ENCODE measurements at places on chromosomes 1 and 21. TPM values are rescaled to one million over a fixed set of nuclear protein-coding genes. Genes with fewer than 3 reads are reported as not detected.

GRCh38 chr21:41824466-41825207 is 54.5 kb downstream of the PRDM15 start:
- no peak for DNase-seq

- DNase-seq = no peak
Measured at GRCh38 chr1:57683037-57683942, 259.4 kb upstream of the DAB1 start.

DNA sequence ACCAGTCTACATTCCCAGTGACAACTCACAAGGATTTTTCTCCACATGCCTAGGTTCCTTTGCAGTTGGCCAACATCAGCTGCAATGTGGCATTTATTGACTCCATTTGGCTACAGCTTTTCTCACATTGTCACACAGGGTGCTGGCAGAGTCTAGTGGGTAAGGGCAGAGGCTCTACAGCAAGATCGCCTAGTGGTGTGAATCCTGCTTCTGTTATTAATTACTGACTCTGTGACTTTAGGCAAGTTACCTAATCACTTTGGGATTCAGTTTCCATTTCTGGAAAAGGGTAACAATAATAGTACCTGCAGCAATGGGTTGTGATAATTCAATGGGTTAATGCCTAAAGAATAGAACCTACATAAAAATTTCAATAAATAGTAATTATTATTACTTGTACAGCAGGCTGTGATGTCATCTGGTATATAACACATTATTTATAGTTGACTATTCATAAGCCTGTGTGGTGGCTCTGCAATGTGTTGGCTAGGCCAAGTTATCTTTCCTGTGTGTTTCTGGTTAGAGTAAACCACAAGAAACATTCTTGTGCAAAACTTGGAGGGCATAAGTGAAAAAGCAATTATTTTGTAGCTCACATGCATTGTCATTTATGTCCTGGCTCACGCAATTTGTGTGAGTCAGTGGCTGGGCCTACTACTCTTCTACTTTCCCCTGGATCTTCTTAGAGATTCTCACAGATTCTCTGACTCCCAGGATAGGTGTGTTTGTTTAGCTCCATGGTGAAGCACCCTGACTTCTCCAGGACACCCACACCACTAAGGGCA is 59.5 kb downstream of the PTGS2 start:
- DNase-seq = no peak

DNA sequence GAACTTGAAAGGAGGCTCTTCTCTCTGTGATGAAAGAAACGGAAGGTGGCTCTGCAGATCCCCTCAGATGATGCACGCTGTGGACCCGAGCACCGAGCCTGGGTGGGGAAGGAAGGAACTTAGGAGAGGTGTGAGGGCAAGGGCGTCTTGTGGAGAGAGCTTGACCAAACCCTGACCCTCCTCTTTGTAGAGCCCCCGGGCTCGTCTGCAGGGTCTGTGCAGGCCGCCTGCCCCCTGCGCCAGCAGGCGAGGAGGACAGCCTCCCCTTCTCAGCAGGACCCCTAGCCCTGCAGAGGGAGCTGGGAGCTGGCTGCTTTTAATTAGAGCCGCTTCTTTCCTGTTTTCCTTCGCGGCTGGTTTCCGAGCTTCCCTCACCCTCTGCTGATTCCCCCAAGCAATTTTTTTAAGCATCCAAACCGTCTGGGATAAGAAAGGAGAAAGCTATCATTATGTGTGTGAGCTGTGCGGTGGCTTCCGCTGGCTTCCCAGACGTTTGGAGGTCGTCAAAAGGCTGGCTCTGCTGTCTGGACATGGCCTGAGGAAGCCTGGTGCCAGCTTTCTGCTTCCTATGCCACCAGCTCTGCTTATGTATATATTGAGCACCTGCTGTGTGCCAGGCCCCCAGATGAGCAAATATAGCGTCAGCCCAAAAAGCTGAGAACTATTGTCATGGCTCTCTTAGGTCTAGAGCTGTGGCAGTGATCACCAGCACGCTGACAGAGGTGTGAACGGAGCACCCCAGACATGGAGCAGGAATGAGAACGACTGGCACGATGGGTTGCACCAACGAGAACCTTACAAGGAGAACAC is 160.2 kb upstream of the IRF2BP2 start:
- no peak for DNase-seq

DNA sequence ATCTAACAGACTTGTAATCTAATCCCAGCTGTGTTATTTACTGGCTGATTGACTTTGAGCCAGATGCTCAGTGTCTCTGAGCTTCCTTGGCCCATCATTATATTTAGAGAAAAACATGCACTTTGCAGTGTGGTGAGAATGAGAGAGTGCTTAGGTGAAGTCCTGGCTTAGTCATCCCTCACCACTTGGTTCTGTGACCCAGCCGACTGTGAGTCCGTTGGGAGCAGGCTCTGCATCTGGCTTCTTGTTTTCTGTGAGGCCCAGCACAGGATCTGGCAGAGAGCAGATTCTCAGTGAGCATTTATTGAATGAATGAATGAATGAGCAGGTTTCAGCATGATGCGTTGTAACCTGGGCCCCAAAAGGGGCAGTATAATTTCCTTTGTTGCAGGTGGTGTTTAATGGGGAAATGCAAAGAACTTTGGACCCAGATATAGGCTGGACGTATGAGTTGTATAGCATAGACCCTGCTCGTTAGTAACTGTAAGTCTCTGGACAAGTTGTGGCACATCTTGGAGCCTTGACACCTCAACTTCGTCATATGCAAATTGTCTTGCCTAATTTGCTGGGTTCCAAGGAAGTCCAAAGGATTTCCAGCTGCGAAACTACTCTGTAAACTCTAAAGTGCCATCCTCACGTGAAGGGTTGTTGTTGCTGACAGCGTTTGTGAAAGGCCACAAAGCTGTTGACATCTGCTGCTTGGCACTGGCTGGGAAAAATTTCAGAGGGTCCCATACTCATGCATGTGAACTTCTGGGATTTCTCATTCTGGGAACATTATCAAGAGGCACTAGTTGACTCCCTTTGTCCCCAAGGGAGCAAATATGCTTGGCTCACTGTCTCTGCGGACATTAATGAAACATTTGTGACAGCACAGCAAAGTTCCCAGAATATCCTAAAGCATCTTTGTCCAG is 138.8 kb upstream of the USP24 start:
- no peak for DNase-seq

GRCh38 chr21:39430954-39431353 is 14.6 kb downstream of the LCA5L start:
- DNase-seq = no peak

DNA sequence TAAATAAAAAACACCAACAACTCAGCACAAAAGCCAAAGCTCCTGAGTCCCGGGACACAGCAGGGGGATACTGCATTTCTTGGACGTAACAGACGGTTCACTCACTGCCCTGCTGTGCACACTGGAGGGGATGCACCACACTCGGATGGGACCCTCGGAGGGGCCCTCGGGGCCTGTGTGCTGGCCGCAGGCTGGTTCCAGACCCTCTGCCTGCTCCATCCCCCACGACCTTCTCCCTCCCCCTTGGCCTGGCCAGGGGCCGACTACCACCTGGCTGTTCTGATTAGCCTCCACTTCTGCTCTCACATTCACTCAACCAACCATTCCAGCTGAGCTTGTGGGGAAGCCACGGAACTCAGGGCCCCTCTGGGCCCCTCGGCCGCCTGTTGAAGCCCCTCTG is 64.9 kb downstream of the ACOT7 start:
- no peak for DNase-seq

DNA sequence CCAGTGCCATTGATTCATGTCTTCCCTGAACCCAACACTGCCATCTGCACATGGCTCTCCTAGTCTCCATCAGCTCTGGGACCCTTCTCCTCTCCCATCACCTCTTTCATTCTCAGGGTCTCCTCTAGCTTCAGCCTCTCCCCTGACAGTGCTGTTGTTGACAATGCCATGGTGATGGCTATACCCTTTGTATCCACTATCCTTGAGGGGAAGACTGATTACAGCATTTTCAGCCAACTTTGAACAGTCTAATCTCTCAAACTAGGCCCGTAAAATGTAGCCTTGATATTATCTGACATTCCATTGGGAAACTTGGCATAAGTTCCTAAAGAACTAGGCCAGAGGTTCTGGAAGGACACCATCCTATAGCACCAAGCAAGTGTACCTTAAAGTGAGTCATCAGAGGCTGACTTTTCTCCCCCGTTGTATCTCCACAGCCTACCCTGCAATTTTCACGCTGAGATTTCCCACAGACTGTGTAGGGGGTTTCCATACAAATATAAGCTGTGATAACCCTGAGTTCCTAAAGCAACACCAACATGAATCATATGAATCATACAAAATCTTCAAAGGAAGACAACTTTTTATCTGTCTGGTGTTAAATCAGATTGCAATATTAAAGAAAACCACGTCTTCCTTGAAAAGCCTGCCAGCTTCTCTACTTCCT is 5.8 kb downstream of the HAO2 start:
- DNase-seq = no peak

DNA sequence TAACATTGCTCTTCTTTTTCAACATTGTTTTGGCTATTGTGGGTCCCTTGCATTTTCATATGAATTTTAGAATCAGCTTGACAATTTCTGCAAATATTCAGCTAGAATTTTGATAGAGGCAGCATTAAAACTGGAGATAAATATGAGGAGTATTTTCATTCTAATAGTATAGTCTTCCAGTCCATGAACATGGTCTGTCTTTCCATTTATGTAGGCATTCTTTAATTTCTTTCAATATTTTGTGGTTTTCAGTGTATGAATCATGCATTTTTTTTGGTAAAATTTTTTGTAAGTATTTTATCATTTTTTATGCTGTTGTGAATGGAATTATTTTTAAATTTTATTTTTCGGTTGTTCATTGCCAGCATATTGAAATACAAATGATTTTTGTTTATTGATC is 97.2 kb downstream of the DNAH14 start:
- DNase-seq = no peak

DNA sequence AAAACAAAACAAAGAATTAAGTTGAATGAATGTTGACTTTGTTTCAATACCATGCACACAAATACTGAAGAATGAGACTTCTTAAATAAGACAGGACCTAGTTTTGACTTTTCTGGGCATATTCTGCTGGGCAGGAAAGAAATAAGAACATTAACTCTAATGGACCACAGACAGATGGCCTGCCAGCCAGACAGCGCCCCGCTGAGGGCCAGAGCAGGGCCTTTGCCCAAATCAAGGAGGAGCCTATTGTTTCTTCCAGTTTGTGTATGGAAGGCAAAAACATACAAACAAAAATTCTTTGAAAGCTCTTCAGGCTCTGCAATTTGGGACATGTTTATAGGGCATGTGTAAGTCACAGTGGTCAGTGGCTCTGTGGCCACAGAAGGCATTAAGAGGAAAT is 44.4 kb upstream of the KIF26B start:
- DNase-seq = no peak

GRCh38 chr1:2125350-2126211 is 69.0 kb downstream of the FAAP20 start:
- peak; percentile 12 for DNase-seq

DNA sequence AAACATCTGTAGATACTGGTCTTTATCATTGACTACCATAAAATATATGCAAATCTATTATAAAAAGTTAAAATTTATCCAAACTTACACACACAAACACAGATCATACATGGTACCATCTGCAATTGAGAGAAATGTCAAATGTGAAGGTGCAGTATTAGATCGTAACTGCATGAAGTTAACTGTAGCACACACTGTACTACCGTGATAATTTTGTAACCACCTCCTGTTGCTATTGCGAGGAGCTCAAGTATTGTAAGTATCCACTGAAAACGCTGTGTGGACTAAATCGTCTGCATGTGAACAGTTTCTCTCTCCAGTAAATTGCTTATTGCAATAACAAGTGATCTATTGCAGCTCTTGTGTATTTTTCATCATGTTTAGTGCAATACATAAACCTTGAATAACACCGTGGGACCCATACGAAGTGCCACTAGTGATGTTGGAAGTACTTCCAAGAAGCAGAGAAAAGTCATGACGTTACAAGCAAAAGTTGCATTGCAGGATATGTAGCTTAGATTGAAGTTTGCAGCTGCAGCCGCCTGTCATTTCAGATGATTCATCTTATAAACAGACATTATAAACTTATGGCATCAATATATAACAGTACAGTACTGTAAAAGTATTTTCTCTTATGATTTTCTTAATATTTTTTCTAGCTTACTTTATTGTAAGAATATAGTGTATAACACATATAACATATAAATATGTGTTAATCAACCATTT is 172.9 kb downstream of the SDCCAG8 start:
- no peak for DNase-seq

GRCh38 chr1:168947041-168947440 is 159.4 kb upstream of the ATP1B1 start:
- no peak for DNase-seq

GRCh38 chr1:180778782-180779398 is 133.8 kb upstream of the KIAA1614 start:
- no peak for DNase-seq

GRCh38 chr1:156705321-156705917 is at the start of gene CRABP2:
Gene CRABP2 (minus strand): TSS chr1:156705583. CDS start chr1:156705446, 137 bp downstream.
- peak; percentile 56 for DNase-seq

DNA sequence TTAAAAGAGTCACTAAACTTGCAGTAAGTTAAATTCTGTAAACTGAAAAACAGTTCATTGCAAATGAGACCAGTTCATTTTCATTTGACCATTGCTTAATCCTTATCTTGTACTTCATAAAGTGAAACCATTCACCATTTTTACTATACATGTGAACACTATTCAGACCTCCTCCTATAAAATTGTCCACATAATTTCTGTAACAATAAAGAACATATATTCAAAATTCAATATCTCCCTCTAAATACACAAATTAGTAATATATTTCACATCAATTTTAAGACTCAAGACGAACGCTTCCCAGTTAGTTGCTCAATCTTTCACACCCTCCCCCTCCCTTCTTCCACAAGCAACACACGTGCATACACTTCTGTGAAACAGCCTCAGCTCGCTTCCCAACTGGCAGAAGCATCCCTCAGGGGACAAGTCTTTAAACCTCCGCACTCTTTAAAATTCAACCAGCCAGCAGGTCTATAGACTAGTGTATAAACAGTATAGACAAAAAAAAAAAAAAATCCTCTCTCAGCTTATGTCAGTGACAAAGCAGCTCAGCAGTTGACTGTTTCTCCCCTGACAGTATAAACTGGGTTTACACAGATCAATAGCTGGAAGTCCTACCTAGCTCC is 99.6 kb downstream of the DENND1B start:
- DNase-seq = peak; percentile 19

GRCh38 chr1:204294357-204294756 is 65.4 kb downstream of the PLEKHA6 start:
- peak; percentile 61 for DNase-seq

Gene HSPA6
- 2.4 TPM for total RNA-seq

Gene KCNJ9
- total RNA-seq = 0.14 TPM

Gene NR1I3
- not detected for total RNA-seq

Gene PCSK9
- total RNA-seq = 0.49 TPM

Gene CTBS
- 18.6 TPM for total RNA-seq

Gene KRTAP19-3
- not detected for total RNA-seq

Gene TMIGD3
- total RNA-seq = 42.4 TPM

Gene OR2AK2
- total RNA-seq = not detected

Gene LAMC1
- total RNA-seq = 69.5 TPM

Gene EVA1C
- 12.5 TPM for total RNA-seq

Gene C1QB
- 554 TPM for total RNA-seq

Gene KLHL17
- 8.4 TPM for total RNA-seq

Gene RRP1
- total RNA-seq = 14.9 TPM

Gene PM20D1
- total RNA-seq = not detected

Gene PGM1
- 156 TPM for total RNA-seq

Data from adrenal gland (tissue), 19 donors.